ENCODE measurements at places on chromosomes 16 and 17.

DNA sequence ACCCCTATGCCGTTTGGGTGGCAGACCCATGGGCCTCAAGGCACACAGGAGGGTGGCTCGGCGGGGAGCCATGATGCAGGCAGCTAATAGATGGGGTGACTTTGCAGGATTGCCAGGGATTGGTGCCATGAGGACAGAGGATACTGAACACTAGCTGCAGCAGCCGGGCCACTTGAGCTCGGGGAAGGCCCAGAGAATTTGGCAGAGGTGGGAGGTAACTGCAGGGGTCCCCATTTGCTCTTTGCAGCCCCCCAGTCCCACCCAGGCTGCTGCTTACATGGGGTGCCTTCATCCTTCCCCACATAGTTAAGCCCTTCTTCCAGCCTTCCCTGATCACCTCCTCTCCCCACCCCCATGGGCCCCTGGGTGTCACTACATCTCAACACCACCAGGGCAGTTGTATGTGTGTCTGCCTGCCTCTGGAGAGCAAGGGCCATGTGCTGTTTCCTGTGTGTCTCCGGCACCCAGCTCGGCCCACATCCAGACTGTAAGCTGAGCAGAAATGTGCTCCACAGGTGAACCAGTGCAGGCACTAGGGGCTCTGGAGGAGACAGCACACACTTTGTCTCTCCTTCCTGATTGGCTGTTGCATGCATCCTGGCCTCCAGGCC lies 52.0 kb downstream of the SREBF1 start:
- DNase-seq: no peak

DNA sequence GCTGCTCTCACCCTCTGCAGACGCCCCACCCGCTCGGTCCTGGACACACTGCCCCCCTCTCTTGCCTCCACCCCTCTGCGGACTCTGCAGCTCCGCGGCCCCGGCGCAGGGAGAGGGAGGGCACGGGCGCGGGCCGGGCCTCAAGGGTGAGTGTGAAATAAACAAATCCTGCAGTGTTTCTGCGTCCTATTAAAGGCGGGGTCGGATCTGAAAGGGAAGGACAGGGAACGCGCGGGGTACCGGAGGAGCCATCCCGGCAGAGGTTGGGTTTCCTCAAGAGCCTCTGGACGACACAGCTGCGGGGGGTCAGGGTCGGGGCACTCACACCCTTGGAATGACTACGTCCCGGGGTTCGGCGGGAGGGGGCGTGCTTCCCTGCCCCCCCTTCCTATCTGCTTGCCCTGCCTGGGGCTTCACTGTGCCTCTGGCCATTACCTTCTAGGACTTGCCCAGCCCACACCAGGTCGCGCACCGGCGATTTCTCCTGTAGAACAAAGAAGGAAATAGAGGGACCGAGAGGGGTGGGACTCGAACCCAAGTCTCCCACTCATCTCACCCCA lies 466 bp upstream of the HSF4 start:
- DNase-seq: no peak

- DNase-seq: no peak
Measured at GRCh38 chr16:84740596-84741116, 40.9 kb downstream of the USP10 start.

DNA sequence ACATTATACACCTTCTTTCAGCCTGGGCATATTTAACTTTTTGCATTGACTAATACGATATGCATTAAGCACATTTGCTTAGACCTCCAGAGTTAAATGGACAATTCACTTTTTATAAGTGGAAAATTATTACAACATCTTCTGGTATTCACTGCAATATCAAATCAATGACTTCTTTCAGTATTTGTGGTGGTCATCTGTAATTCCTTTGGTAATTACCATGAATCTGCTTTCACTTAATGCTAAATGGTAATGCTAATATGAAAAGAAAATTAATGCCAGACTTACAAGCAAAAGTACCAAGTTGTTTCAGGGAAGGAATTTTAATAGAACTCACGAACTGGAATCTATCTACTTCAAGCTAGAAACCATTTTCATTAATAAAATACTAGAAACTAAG lies 6.4 kb downstream of the GPATCH8 start:
- no peak for DNase-seq

GRCh38 chr17:64537488-64537887 lies 30.7 kb downstream of the CEP95 start:
- DNase-seq: no peak

DNA sequence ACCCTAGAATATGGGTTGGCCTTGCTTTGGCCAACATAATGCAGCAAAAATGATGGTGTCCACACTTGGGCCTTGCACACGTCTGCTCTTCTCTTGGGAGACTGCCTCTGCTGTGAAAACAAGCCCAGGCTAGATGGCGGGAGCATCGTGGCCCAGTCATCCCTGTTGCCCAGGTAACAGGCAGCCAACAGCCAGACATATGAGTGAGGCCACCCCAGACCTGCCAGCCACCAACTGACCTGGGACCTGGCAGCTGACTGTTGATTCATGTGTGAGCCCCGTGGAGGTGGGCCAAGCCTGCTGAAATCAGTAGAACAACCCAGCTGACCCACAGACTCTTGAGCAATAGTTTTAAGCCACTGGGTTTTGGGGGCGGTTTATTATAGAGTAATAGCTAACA lies 39.4 kb upstream of the CDH3 start:
- DNase-seq: no peak

- DNase-seq: no peak
Measured at GRCh38 chr17:66746736-66747135, 88.2 kb upstream of the CACNG5 start.

- no peak for DNase-seq
Measured at GRCh38 chr16:19102187-19102872, 11.4 kb upstream of the ITPRIPL2 start.

GRCh38 chr16:22355487-22355908 lies 18.9 kb downstream of the CDR2 start:
- DNase-seq: no peak

GRCh38 chr17:33709881-33710280 lies 416.8 kb upstream of the ASIC2 start:
- DNase-seq: no peak
